ENCODE measurements at places on chromosomes 7 and 10. TPM values are rescaled to one million over a fixed set of nuclear protein-coding genes. Genes with fewer than 3 reads are reported as not detected.

GRCh38 chr7:101179117-101179516 lies 976 bp downstream of the NAT16 start:
- DNase-seq = no peak

DNA sequence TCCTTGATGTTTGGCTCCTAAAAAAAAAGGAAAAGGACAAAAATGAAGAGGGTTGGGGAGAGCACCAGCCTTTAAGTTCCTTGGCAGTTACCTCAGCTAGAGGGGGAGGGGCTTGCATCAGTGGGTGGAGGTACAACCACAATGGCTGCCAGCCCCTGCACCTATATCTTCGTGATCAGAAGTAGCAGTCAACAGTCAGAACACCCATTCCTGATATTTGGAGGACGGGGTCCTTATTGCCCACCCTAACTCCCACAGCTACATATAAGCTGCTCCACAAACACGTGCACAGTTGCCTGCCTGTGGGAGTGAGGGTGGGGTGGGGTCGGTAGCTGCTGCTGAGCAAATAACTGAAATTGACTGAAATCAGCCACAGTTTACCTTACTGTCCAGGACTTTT lies 26.2 kb downstream of the C1GALT1 start:
- DNase-seq = no peak

- no peak for DNase-seq
Observed at GRCh38 chr7:1567896-1568510, 1.8 kb downstream of the PSMG3 start.

DNA sequence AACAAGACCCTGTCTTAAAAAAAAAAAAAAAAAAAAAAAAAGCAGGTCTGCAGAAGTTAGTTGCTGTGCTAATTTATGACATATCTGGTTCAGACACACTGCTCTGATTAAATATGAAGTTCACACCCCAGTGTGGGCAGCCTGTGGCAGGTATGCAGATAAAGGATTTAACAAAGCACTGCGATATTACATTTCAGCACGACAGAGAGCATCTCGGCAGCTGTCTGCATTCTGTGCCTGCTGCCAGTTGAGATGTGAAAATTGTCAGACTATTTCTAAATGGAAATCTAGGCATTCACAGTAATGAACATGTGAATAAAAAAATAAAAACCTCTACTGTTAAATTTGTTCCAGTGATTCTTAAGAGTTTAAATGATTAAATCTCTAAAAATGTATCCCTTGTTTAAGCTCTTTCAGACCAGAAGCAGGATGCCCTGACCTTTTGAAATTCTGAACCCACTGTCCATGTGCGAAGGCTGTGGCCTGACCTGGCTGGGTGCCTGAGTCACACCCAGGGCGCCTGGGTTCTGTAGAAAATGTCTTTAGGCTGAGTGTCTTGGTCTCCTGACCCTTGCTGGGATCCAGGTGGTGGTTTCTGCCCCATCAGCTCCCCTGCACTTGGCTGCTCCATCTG lies 272.9 kb downstream of the WDR37 start:
- no peak for DNase-seq

DNA sequence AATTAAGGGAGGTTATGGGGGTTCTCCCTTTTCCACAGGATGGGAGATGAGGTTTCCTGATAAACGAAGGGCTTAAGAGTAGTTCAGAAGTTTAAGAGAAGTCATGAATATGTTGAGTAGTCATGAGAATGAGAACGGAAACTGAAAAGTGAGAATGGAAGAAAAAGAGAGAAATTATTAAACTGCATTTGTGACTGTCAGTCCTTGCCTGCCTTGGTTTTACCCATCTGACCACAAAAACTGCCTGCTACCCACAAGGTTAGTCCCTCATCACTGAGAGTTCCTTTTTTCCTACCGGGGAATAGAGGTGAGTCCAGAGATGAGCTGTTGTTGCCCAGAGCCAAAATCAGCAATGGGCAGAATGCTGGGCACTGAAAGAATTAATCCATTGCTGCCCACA lies 174.1 kb upstream of the BET1 start:
- no peak for DNase-seq

- DNase-seq = no peak
Observed at GRCh38 chr10:96835899-96836298, 3.8 kb downstream of the LCOR start.

GRCh38 chr7:129607471-129608120 lies 3.9 kb upstream of the NRF1 start:
- no peak for DNase-seq

DNA sequence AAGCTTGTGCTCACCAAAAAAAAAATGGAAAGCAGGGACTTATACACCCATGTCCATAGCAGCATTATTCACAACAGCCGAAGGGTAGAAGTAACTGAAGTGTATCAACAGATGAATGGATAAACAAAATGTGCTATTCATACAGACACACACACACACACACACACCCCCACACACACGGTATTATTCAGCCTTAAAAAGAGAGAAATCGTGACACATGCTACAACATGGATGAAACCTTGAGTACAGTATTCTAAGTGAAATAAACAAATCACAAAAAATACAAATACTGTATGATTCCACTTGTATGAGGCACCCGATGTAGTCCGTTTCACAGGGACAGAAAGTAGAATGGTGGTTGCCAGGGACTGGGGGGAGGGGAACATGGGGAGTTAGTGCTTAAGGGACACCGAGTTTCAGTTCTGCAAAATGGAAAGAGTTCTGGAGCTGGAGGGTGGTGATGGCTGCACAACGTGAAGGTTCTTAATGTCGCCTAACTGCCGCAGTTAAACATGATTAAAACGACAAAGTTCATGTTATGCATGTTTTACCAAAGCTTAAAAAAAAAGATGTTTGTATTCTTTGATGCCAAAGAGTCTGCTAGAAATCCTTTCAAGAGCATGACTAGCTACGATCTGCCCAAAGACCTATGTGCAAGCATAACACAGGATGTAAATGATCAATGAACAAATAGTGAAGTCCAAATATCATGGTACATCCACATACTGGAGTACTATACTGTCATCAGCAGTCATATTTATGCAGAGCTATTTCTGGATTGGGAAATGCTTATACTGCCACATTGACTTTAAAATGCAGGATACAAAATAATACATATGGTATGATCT lies 7.2 kb downstream of the TNS3 start:
- no peak for DNase-seq

DNA sequence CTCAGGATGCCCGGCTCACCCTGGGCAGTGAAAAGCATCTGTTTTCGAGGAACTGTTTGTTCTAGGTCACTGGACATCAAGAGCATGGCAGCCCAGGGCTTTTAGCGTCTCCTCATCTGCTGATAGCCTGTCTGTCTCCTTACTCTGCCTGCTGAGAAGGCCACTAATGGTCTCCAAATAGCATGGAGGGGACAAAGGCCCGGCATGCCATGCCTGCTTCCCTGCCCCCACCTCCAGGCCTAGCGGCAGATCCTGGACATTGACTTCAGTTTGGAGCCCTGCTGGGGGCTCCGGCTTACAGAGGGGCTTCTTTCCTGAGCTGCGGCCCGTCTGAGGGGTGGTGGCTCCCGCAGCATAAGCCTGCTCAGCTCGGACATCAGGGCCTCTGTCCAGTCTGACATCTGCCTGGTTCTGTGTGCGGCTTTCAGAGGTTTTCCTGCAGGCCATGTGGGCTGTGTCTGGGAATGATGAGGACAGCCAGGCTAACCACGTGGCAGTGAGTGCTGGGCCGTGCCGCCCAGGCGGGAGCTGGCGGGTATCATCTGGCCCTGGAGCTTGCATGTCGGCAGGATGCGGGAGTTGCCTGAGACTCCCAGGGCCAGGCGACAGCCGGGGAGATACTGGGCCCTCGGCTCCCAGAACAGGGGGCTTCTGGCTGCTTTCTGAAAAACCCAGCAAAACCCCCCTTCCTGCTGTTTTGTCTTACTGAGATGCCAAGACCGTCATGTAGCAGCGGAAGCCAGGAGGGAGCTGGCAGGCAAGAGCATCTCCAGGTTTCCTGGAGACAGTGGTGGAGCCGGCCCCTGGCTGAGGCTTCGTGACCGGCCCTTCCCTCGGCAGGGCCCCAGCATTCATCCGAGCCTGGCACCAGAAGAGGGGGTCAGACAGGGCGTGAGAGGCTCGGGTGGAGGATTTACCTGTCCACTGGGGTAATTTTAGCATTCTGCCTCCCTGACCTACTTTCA lies 9.2 kb downstream of the PFKFB3 start:
- no peak for DNase-seq

DNA sequence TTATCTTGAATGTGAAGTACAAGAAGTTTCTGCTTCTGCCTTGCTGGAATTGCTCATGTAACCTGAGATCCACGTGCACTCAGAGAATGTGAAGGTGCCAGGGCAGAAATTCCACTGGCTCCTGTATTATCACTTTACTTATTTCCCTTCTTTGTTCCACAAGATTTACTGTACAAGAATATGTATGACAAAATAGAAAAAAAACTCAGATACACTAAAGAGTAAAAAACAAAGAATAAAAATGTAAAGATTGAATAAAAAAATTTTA lies 43.0 kb downstream of the PLCE1 start:
- no peak for DNase-seq

GRCh38 chr7:55473932-55474331 lies 98.4 kb downstream of the VOPP1 start:
- no peak for DNase-seq

DNA sequence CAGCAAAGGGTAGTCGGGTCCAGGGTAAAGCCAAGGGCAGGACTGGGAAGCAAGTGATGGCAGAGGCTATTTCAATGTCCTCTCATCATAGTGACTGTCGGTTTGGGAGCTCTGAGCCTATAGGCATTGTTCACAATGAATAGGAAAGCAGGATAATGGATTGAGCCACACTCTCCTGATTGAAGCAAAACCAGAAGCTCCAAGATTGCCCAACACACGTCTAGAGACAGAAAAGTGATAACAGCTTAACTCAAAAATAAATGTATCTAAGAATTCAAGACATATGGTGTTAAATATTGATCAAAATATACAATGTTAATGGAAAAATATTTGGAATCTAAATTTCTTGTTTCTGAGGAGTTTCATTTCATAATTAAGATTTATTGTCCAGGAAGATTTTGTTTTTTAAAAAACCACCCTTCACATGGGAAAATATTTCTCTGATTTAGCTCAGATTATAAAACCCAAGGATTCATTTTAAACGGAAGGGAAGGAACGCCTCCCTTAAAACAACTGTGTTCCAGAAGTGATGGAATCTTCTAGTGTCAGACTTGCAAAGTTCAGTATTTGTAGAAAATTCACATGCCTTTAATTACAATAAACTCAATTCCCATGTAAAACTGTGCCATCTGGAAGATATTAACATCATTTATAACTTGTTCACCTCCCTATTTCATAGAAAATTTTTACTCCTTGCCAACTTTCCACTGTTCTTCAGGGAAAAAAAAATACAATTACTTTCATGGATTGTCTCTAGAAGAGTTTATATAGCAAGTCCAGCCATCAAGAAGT lies 54.5 kb downstream of the NRP1 start:
- DNase-seq = no peak

Gene BTBD16
- 0.62 TPM for total RNA-seq

Gene SFTPA2
- 14,717 TPM for total RNA-seq

Gene LRRC61
- total RNA-seq = 16.2 TPM

Gene ANKRD30A
- total RNA-seq = not detected
